Activated T-cell treated with anti-CD3 and anti-CD28 coated beads, Interleukin-2, amount 50 U/mL, for 24 hours (primary cell): ENCODE measurements at places on chromosomes 7 and 10.
A peak's percentile ranks its signal among the peaks of the same experiment; 100 is the strongest.

DNA sequence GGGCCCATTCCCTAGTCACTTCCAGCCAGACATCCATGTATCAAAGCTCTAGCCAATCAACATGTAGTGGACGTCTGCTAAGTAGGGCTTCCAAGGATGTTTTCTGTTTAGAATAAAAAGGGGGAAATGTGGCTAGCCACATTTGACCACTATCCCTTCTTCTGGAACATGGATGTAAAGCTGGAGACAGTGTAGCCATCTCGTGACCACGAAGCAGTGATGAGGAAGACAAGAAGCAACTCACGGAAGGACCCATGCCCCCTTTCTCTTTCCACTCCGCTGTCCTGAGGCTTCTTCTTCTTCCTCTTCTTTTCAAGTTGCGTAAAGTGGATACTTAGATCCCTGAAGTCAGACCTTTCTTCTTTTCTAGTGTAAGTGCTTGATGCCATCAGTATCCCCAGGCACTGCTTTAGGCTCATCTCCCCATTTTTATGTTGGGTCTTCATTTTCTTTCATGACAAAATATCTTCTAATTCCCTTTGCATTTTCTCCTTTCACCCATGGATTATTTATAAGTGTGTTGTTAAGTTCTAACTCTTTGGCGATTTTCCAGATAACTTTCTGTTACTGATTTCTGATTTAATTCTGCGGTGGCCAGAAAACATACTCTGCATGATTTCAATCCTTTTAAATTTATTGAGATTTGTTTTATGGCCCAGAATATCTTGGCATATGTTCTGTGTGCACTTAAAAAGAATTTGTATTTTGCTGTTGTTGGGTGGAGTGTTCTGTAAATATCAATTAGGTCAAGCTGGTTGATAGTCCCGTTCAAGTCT is 594.5 kb downstream of the SDK1 start:
- no peak for DNase-seq

GRCh38 chr7:129793506-129794310 is 159.1 kb downstream of the UBE2H start:
- DNase-seq: no peak

- DNase-seq: peak; percentile 52
Measured at GRCh38 chr10:8051851-8052257, 2.6 kb upstream of the GATA3 start.

- DNase-seq: no peak
Measured at GRCh38 chr10:97831259-97831658, 18.4 kb upstream of the GOLGA7B start.

DNA sequence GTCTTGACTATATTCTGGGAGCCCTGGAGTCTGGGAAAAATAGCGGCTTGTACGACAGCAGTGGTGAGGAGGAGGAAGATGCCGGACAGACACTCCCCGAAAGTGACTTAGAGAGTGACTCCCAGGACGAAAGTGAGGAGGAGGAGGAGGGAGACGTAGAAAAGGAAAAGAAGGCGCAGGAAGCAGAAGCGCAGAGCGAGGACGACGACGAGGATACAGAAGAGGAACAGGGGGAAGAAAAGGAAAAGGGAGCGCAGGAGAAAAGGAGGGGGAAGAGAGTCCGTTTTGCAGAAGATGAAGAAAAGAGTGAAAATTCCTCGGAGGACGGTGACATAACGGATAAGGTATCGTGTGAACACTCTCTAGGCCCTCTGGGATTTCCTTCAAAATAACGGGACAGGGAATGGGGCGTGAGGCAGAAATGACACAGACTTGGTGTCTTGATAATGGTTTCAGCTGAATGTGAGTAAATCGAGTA is 908 bp downstream of the NOM1 start:
- DNase-seq: no peak

DNA sequence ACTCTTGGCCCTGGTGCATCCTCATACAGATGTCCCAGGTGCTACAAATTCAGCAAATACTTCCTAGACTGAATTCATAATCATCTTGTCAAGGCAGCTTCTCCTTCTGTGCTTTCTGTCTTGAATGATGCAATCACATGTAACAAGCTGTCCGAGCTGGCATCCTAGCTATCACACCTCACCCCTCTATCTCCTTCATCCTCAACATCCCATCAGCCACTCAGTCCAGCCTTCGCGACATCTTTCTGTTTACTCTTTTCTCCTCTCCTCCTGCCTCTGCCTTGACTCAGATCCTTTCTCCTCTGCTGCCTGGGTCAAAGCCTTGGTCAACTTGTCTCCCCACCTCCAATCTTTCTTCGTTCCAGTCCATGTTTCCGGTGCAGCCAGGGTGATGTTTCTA is 240.4 kb upstream of the CELF2 start:
- no peak for DNase-seq

- no peak for DNase-seq
Measured at GRCh38 chr10:11602919-11603523, 8.4 kb downstream of the USP6NL start.

DNA sequence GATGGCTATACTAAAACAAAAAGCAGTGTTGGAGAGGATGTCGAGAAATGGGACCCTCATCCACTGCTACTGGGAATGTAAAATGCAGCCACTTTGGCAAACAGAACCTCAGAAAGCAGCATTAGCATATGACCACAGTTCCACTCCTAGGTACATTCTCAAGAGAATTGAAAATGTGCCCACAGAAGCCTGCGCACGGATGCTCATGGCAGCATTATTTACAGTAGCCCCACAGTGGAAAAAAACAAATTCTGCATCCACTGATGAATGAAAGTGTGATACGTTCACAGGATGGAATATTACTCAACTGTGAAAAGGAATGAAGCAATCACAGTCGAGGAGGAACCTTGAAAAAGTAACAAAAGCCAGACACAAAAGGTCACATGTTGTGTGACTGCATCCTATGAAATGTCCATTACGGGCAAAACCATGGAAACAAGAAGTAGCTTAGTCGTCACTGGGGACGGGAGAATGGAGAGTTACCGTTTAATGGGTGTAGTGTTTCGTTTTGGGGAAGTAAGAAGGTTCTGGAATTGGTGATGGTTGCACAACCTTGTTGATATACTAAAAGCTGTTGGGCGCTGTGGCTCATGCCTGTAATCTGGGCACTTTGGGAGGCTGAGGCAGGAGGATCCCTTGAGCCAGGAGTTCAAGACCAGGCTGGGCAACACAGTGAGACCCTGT is 2.5 kb upstream of the UPK3B start:
- DNase-seq: no peak

DNA sequence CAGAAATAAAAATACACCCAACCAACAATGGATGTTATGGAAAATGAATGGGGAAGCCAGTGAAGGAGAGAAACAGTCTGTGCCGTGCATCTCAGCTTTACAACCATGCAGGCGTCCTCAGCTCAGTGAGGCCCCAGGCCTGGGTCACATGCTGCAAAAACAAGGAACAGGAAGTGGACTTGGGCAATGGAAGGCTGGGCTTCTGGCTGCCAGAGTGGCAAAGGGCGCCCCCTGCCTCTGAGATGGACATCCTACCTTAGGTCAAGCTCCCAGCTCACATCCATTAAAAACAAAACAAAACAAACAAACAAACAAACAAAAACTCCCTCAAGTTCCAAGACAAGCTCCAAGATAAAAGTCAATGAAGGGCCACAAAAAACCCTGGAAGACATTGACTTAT is 54.7 kb upstream of the AFAP1L2 start:
- no peak for DNase-seq

DNA sequence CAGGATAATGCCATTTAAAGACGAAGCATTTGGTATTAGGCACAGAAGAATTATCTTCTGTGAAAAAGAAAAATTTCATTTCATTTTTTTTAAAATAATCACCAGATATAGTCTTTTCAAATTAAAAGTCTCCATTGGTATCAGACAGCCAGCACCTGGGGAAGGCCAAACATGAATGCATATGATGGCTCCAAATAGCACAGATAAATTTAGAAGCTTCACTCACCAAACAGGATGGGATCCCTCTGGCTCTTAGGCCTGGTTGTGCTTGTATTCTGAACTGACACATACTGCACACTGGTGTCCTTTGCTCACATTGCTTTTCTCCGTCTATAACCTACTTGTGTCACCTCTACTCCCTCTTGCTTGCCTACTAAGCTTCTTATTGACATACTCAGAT is 169.5 kb upstream of the CHRM2 start:
- DNase-seq: no peak

DNA sequence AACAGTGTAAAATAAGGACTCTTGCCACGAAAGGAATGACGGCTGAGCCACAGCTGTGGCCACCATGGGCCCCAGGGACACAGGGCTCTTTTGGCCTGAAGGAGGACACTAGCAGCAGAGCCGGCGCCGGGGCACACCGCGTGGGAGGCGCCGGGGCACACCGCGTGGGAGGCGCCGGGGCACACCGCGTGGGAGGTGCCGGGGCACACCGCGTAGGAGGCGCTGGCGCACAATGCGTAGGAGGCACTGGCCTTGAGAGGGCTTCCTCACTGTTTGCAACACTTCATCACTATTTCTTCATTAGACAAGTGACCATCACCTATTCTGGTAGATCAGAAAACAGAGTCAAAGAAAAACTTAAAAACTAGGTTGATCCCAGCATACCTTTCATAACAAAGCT is 23.4 kb downstream of the ESYT2 start:
- DNase-seq: no peak

DNA sequence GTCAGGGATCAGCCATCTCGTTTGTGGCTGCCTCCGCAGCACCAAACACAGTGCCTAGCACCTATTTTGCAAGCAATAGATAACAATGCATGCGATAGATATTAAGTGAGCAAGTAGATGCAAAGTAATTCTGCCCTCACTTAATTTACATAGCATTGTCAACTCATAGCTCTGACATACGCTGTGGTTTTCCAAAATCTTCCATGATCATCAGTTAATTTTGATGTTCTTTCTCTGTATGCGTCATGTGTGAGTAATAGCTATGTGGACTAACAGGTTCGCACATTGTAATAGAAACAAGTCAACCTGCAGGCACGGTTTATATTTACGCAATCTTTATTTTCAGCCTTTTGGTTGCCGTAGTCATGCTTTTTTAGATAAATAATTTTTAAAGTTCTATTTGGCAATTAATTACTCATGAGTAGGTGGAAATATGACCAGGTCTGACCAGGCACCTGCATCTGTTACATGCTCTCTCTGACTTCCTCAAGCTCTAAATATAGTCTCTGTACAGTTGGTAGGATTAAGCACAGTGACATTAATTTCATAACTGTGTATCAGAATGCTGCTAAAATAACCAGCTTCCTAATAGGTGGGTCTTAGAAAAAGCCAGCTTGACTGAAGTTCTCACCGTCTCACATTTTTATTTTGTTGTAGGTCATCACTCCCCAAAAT is 13.3 kb downstream of the MAP3K8 start:
- DNase-seq: no peak

DNA sequence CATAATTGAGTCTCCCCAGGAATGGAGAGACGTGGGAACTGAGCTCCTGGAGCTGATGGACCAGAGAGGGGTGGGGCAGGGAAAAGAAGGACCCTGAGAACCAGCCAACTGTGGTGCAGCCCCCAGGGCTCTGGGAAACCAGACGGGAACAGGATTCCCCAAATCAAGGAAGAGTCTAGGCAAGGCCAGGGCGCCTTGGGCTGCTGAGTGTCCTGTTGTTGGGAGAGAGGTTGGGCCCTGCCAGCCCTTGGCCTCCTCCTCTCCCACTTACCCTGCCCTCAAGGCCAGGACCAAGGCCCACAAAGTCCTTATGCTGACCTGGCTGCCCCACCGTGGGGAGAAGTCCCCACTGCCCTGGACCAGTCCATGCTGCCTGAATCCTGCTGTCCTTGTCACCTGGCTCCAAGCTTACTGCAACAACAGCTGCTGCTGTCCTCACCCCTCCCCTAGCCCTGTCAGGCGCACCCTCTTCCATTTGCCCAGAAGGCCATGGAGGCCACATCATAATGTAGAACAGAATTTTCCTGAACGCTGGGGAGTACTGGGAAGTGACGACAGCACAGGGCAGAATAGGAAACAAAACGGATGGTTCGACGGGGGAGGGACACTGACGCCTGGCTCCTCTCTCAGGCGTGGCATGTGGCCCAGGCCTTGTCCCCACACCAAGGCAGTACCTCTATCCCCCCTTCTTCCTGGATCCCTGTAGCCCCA is 132.9 kb upstream of the ZMIZ1 start:
- DNase-seq: no peak

GRCh38 chr7:132149436-132150304 is 426.6 kb downstream of the PLXNA4 start:
- no peak for DNase-seq

GRCh38 chr10:50988792-50989191 is 85.5 kb upstream of the PRKG1 start:
- DNase-seq: no peak

GRCh38 chr10:119331061-119331460 is 123.7 kb downstream of the GRK5 start:
- DNase-seq: no peak

DNA sequence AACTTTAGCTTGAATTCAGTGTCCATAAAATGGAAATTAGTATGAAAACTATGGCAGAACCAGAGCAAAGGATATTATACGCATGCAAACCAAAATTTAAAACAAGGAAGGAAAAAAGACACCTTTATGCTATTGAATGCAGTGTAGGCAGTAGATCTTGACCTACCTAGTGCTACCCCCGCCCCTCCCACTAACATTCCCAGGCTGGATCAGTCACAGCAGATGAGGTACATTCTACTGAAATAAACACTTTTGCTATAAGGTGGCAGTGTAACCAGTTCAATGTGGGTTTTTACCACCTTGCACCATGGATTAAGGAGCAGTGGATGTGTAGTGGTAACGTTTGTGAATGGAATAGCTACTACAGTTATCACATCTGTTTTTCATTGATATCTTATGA is 27.9 kb downstream of the SRI start:
- DNase-seq: no peak

GRCh38 chr7:151168003-151168786 is 701 bp upstream of the GBX1 start:
- DNase-seq: peak; percentile 81

GRCh38 chr7:148672041-148672440 is 26.7 kb upstream of the CUL1 start:
- DNase-seq: no peak

DNA sequence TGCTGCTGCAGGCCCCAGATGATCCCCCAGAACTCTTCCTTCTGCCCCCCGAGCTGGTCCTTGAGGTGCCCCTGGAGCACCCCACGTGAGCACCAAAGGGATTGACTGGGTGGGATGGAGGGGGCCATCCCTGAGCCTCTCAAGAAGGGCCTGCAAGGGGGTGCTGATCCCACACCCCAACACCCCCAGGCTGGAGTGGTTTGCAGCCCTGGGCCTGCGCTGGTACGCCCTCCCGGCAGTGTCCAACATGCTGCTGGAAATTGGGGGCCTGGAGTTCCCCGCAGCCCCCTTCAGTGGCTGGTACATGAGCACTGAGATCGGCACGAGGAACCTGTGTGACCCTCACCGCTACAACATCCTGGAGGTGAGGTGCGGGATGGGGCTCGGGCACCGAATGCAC is 8.2 kb downstream of the NOS3 start:
- no peak for DNase-seq

- peak; percentile 9 for DNase-seq
Measured at GRCh38 chr10:5858811-5859210, 30.9 kb downstream of the ANKRD16 start.

GRCh38 chr10:31087851-31088250 is 56.2 kb upstream of the ZNF438 start:
- no peak for DNase-seq
